AML-193 (cell line): ENCODE measurements at places on chromosomes 6 and 20.

DNA sequence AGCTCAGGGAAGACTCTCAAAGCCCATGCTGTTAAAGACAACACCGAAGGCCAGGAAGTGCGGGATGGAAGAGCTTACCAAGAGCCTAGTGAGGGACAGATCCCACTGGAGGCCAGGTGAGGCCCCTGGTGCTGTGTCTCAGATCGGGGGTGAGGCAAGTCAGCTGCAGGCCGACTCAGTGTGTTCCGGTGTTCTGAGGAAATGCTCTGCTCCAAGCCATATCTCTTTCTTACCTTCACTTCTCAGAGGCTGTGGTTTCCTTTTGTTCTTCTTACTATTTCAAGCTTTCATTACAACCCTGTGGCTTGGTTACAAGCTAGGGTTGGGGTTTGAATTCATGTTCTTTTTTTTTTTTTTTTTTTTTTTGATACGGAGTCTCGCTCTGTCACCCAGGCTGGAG is 114.3 kb upstream of the ZFP64 start:
- no peak for DNase-seq

- DNase-seq = no peak
These were observed 1286.4 kb downstream of the GRIK2 start for GRCh38 chr6:102679865-102680264.

- DNase-seq = no peak
These were observed 116.7 kb upstream of the MAN1A1 start for GRCh38 chr6:119466226-119466625.

DNA sequence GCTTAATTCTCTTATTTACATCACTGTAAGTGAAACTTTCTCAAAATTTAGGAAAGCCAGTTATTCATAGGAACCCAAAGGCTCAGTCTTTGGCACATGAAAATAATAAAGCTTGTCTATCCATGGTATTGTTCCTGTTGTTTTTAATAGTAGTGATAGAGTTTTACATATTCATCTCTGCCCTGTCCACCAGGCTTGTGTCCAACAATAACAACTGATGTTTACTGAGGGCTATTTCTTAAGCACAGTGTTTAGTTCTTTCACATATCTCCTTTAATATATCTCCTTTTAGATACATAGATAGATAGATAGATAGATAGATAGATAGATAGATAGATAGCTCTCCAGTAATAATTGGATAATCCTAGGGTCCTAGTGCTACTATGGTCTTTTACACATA is 34.2 kb downstream of the FOXQ1 start:
- no peak for DNase-seq

DNA sequence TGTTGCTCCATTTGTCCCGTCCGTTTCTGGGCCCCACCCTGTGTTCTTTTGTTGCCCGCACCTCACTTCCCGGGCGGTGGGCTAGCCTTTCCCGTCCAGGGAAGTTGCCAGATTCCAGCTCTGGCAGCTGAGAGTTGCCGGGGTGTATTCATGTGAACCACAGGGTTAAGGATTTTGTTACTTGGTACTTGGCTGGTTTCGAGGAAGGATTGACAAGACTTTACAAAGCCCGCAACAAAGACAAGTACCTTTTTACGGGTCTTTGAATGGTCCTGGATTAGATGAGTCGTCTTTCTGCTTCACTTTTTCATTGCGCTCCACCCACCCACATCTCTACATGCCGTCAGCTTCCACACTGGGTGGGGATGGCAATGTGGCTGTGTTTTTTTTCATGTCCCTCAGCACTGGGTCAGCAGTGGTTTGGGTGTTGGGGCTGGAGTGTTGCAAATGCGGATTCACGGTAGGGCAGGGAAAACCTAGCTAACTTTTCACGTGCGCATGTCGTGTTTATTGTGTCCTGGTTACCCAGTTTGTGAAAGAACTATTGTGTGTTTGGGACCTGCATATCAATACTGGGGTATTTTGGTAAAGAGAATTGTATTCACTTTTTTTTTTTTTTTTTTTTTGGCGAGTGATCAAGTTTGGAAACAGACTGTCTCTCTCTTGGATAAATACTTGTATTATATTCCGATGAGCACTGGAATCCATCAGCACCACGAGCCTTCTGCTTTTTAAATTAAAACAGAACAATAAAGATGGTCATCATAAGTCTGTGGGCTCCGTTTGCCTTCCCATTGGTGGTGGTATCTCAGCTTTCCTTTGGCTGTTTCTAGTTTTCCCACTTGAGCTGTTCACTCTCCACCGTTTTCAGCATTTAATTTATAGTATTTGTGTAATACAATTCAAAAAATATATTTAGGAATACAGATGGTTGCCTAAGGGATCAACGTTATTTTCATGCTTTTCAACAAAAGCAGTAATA is 1.2 kb downstream of the DUSP22 start:
- DNase-seq = no peak

DNA sequence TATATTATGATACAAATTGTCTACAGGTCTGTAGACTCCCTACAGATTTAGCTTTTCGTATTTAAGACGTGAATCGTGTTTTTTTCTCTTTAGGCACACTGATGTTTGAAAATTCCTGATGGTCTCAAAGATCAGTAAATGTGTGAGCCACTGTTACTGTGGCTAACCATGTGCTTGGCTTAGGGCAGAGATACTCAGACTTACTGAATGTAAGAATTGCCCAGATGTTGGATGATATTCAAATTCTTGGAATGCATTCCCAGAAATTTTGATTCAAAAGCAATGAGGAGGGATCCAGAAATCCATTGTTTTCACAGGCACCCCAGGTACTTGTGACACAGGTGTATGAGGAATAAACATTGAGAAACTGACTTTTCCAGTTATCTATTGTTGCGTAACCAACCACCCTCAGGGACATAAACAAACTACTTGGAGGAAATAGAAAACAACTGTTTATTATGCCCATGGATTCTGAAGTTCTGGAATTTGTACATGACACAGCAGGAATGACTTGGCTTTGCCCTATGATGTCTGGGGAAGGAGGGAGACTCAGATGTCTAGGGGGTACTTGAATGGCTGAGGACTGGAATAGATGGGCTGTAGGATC is 339.6 kb upstream of the CITED2 start:
- DNase-seq = no peak

GRCh38 chr6:7098993-7099392 is 8.8 kb upstream of the RREB1 start:
- no peak for DNase-seq

DNA sequence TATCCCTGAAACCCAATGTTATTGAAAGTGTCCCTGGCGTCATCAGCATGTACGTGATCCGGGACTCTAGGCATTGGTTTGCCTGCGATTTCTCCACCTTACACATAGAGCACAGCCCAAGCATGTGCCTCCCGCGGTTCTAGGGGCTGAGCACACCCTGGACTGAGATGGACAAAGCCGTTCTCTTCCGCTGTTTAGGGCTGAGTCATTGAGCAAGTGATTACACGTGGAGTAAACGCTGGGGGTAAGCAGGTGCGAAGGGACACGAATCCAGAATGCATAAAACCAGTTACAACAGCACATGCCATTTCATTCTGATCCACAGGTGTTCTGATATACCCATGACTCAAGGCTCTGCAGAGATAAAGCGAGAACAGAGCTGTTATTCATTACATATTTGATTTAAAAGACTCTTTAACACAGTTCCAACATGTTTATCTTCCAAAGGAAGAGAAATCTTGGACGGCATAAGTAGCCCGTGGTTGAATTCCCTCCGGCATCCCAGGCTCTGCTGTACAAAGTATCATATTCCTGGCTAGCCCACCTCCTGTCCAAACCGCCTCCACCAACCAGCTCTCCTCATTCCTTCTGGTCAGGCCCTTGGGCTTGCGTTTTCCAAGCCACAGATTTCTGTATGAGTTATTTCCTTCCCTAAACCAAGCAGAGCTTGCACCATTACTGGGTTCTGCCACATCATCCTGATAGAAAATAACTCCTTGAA is 36.1 kb upstream of the THBS2 start:
- no peak for DNase-seq
